ENCODE measurements at places on chromosomes 7 and 10. TPM values are rescaled to one million over a fixed set of nuclear protein-coding genes. Genes with fewer than 3 reads are reported as not detected.
A peak's percentile ranks its signal among the peaks of the same experiment; 100 is the strongest.

DNA sequence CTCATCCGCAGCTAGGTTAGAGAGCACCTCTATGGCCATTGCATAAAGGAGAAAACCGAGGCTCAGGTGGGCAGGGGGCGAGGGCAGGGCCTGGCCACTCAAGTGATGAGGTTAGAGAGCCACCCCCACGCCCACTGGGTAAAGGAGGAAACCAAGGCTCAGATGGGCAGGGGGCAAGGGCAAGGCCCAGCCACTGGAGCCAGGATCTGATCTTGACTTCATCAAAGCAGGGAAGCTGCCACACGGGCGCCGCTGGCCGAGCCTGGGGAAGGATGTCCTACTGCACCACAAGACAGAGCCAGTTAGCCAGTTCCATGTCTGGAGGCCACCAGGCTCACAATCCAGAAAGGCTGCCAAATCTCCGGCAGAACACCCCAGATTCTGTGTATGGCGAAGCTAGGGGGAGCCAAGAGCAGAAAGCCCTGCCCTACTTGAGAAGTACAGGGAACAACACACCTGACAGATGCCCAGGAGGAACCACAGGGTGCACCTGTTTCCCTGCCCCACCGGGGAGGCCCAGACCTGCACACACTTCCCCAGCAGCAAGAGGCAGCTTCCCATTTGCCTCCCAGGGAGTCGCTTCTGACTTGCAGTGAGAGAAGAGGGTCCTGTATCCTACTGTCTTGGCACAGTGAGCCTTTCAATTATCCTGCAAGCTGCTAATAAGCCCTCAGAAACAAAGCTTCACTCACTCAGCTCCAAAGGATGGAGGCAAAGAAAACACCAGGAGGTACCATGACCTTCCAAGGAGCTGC is 101.9 kb downstream of the TNS3 start:
- DNase-seq: no peak

GRCh38 chr7:30700941-30701340 is 18.7 kb upstream of the CRHR2 start:
- no peak for DNase-seq

DNA sequence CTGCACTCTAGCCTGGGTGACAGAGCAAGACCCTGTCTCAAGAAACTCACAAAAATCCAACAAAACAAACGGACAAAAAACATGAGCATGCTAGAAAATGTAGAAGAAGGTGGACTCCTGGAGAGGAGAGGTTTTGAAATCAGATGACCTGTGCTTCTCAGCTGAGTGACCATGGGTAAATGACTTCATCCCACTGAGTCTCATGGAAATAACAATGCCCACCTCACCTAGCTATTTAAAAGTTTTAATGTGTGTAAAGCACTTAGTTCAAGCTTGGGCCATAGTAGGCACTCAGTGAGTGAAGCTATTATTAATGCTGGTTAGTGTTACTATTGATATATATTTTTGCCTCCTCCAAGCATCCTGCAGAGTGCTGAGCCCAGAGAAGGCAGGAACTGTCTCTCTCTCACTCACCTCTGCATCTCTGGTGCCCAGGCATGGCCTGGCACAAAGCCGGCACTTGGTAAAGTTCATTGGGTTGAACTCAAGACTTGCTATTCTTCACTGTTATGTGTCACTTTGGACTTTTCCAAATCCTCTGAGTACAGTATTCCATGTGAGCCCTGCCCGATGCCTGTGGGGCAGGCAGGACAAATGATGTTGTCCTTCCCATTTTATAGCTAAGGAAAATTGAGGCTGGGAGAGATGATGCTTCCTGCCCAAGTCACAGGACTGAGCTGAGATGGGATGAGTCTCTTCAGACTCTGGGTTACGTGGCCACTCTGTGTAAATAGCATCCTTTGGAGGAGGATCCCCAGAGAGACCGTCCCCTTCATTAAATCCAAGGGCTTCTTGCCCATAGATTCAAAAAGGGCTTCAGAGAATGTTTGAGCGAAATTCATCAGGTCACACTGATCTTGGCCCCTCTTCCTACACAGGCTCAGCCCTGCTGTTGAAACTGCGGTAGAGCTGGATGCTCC is 81.4 kb upstream of the EMX2 start:
- DNase-seq: no peak

GRCh38 chr7:13099154-13099795 is 411.8 kb downstream of the ARL4A start:
- no peak for DNase-seq

DNA sequence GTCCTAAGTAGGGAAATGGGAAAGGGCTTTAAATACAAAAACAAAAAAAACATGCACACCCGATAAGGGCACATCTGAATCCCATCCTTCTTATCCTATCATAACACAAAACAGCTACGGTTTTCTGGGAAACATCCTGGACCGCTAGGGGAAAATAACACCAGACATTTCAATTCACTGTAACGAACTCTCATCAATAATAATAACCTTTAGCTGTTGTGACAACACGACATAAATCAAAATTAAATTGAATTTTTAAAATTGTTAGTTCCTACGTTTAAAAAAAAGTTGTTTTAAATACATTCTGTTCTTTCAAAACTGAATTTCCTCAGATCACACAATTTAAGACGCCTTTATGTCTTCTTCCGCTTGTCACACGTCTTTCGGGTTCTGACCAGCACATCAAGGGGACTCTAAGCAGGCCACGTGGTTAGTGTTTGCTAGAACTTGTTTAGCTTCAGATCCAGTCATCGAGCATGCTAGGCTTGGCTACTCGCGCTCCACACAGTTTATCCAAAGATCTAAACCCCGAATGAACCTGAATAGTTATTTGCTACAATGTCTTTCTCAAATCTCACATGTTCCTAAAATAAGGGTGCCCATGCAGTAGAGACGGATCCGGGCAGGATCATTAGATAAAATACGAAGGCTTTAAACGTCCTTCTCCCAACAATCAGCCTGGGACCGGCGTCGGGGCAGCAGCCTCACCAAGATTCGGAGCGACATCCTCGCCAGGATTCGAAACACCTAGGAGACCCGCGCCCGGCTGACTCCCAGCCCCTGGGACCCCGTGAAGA is 839 bp downstream of the IKZF5 start:
- peak; percentile 47 for DNase-seq

GRCh38 chr7:44750424-44750823 is 1.8 kb downstream of the ZMIZ2 start:
- DNase-seq: no peak

DNA sequence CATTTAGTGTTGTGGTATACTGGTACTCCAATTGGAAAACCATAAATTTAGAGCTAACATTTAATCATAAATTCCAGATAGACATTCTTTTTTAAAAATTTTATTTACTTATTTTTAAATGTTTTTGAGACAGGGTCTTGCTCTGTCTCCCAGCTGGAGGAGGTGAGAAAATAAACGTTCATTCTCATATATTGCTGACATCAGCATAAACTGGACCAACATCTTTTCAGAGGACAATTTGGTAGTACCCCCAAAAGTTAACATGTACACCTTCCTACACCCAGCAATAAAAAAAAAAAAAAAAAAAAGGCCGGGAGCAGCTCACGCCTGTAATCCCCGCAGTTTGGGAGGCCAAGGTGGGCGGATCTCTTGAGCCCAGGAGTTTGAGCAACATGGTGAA is 5.2 kb downstream of the TAS2R60 start:
- no peak for DNase-seq

- DNase-seq: no peak
Measured at GRCh38 chr10:85862771-85863170, 503.8 kb downstream of the GRID1 start.

DNA sequence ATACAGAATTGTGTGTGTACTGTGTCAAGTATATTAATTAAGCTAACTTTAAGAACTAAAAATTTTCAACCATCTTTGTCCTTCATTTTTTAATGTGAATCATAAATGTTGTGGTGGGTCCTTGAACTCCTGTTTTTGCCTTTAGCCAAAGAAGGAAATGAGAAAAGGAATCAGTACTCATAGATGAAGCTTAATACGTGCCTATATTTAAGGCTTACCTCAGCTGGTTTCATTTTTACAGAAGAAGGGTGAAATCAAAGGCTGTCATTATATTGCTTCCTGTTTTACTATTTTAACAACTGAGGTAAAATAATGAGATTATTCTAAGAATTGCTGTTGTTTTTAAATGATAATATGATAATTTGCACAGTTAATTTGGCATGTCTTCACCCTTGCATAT is 6.3 kb upstream of the SNX13 start:
- no peak for DNase-seq

GRCh38 chr10:131274883-131275282 is 36.6 kb downstream of the TCERG1L start:
- no peak for DNase-seq

- peak; percentile 18 for DNase-seq
Measured at GRCh38 chr7:91242097-91242844, 22.0 kb upstream of the FZD1 start.

- DNase-seq: no peak
Measured at GRCh38 chr10:124532106-124532641, 70.6 kb downstream of the LHPP start.

DNA sequence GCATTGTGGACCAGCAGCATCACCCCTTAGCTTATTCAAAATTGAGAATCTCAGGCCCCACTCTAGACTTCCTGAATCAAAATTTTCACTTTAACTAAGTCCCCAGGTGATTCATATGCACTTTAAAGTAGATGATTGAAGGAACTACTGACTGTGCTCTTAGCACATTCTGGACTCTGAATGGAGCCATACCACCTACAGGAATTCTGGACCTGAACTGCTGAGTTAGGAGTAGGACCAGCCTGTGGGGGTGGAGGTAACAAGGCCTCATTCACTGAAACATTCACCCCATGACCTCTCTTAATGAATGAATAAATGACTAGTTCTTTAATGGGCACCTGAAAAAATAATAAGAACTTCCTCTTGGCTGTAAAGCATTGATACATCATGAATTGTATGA is 7.3 kb downstream of the PDK4 start:
- no peak for DNase-seq

- DNase-seq: no peak
Measured at GRCh38 chr7:151186640-151187408, at the start of gene ASB10. ASB10 (minus strand) TSS chr7:151187250; CDS start chr7:151187130, 120 bp downstream.

- no peak for DNase-seq
Measured at GRCh38 chr7:121916211-121916610, 43.2 kb downstream of the PTPRZ1 start.

GRCh38 chr10:132624061-132624846 is 86.7 kb downstream of the INPP5A start:
- DNase-seq: no peak

- DNase-seq: no peak
Measured at GRCh38 chr7:738723-739454, 11.8 kb upstream of the PRKAR1B start.

DNA sequence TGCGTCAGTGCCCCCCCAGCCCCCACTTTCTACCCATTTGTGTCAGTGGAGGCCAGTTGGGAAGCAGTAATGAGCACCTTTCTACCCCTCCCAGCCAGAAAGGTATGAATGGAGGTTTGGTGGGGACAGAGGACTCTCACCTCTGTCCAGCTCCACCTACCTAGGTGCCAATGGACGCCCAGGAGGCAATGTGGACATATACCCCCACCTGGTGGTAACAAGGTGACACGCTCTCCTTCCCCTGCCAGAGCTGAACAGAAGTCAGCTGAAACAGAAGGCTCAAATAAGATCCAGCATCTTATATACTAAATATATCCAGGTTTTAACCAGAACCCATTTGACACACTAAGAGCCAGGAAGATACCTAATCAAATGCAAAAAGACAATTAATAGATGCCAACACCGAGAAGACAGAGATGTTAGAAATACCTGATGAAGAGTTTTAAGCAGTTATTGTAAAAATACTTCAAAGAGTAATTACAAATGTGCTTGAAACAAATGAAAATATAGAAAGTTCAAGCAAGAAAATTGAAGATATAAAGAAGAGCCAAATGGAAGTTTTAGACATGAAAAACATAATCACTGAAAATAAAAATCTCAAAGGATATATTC is 18.4 kb upstream of the SORCS3 start:
- DNase-seq: no peak

The ASZ1 gene
- not detected for total RNA-seq

The NUTM2D gene
- 2.8 TPM for total RNA-seq

The GJD4 gene
- total RNA-seq: not detected

The SLC39A12 gene
- 0.10 TPM for total RNA-seq

The TNPO3 gene
- 33.3 TPM for total RNA-seq

The BUB3 gene
- 117 TPM for total RNA-seq

The IQCE gene
- total RNA-seq: 8.0 TPM

The LIPN gene
- 8.2 TPM for total RNA-seq
